ENCODE measurements at places on chromosomes 2 and 18.
A peak's percentile ranks its signal among the peaks of the same experiment; 100 is the strongest.

- DNase-seq: no peak
Measured at GRCh38 chr2:242038928-242039341, 169.4 kb downstream of the RTP5 start.

DNA sequence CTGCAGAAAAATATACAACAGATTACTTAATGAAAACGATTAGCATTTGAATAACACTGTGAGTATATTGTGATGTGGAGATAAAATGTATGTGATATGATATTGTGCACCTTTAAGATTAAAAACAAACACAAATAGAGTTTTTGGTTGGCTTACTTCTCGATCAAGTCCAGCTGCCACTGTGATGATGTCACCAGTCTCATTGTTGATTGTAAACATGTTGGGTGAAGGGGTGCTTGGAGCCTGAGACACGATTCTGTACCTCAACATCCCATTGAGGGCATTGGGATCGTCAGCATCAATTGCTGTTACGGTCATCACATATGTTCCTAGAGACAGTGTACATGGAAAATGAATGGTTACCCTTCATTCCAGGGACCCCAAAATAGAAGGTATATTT is 174.1 kb downstream of the CDH2 start:
- DNase-seq: no peak

GRCh38 chr2:4792126-4792525 is 900.1 kb upstream of the SOX11 start:
- no peak for DNase-seq

DNA sequence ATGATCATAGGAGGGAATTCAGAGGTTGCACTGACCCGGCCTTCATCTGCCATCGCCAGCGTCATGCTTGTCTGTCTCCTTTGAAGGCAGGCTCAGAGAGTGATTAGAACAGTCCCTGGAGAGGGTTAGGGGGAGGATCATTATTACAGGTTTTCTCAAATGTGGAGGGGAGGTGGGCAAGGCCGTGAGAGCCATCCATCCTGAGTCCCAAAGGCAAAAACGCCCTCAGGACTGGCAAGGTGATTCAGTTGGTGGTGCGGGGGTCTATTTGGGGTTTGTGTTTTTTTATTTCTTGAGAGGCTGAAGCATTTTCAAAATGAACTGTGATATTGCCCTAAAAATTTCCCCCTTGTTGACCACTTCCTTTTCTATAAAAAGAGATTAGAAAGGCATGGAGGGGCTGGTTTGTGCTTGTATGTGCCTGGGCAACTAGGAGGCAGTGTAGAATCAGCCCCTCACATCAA is 39.3 kb upstream of the GYPC start:
- DNase-seq: no peak

GRCh38 chr2:147790580-147790979 is 54.2 kb upstream of the ACVR2A start:
- no peak for DNase-seq

- no peak for DNase-seq
Measured at GRCh38 chr2:206211657-206212255, 52.1 kb downstream of the EEF1B2 start.

- DNase-seq: no peak
Measured at GRCh38 chr2:47058003-47058931, 96.8 kb downstream of the STPG4 start.

- DNase-seq: peak; percentile 71
Measured at GRCh38 chr2:127226520-127227263, 6.6 kb upstream of the CYP27C1 start.

GRCh38 chr2:75598589-75599155 is 37.9 kb upstream of the EVA1A start:
- DNase-seq: no peak

- DNase-seq: no peak
Measured at GRCh38 chr2:196076778-196077568, 8.3 kb upstream of the DNAH7 start.

DNA sequence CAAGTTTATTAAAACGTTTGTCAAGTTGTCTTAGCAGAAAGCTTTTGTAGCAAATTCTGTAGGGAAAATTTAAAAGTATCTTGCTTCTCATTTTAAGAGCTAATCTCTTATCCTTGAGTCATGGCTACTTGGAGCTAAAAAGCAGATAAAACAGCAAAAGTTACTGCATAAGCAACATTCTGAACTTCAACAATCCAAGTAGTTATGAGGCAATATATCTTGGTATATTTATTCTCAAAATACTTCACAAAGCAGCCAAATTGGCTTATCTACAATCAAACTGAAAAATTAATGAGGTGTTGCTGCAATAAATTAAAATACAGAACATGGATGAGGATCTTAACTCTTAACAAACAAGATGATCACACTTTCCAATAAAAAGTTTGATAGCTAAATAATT is 306.5 kb downstream of the PIEZO2 start:
- DNase-seq: no peak

DNA sequence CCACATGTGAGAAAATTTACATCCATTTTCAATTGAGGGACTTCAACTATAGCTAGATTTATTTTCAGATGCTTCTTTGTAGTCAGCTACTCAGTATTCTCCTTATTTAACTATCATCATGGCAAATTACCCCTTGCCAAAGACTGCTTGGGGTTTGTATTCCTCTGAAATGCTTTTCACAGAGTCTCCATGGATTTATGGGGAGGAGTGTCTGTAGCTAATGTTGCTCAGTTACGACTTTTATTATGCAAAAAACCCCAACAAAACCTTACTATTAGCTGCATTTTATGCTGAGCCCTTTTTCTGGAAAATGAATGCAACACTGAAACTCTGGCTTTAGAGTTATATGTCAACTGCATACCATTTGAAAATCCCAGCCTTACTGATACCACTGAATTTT is 78.6 kb downstream of the RFTN2 start:
- no peak for DNase-seq

DNA sequence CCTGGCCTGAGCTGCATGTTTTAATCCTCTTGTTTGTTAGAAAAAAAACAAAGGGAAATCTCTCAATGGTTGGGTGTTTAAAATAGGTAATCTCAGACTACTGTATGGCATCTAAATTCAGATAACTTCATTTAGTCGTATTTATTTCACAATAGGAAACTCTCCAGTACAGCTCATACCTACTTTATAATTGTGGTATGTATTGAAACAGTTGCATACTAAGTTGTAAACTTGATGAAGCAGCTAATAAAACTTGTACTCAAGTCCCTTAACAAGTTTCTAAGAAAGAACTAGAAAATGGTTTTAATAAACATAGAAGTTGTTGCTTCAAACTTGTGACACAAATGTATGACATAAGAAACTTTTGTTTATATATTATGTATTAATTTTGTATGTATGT is 334.5 kb downstream of the PTPRM start:
- no peak for DNase-seq

DNA sequence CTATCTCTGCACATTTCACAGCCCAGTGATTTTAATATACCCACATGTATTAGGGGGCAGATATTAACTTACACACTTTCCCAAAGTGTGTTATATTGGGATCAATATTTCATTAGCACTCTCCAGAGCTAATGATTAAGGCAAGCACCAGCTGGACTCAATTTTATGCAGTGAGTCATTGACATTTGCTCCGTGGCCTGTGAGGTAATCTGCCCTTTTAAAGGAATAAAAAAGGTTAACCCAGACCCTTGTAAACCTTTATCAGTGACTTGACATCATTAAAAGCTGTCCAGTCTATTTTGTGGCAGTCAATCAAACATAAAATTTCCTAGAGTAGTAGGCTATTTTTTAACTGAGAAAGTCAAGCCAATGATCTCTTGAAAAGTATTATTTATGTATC is 1870.4 kb upstream of the CELF4 start:
- no peak for DNase-seq

- no peak for DNase-seq
Measured at GRCh38 chr2:226790431-226790830, 9.2 kb downstream of the IRS1 start.

- no peak for DNase-seq
Measured at GRCh38 chr18:57836557-57836956, 33.4 kb upstream of the ATP8B1 start.

GRCh38 chr2:160932960-160933359 is 227.3 kb upstream of the TANK start:
- no peak for DNase-seq

DNA sequence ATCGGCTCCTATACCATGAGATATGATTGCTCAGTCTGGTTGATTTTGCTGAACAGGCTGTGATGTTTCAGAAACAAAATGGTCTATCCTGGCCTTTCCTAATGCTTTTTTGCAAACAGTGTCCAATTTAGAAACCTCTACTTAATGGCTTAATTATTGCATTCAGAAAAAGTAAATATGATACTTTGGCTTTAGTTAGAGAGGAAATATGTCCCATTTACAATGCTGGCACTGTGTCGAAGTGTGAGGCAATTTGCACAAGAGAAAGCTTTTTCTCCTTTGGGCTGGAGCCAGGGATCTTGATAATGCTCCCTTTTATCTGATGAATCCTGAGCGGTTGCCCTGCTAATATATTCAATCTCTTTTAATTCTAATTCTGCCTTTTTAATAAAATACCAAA is 418.9 kb downstream of the EPHA4 start:
- DNase-seq: no peak

DNA sequence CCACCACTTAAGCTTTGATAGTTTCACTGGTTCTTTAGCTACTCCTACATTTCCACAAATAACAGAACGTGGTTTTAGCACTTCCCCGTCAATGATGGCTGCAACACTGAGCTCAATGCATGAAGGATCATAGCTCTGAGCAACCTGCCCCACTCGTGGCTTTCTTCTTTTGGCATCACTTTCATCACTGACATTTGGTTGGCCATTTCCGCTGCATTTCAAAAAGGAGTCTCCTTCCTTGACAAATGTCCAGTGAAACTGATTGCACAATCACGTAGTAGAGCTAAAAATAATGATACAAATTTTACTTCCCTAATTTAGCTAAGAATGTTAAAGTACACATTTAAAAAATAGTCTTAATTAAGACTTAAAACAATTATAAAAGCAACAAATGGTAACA is 205.2 kb upstream of the HDAC4 start:
- no peak for DNase-seq

DNA sequence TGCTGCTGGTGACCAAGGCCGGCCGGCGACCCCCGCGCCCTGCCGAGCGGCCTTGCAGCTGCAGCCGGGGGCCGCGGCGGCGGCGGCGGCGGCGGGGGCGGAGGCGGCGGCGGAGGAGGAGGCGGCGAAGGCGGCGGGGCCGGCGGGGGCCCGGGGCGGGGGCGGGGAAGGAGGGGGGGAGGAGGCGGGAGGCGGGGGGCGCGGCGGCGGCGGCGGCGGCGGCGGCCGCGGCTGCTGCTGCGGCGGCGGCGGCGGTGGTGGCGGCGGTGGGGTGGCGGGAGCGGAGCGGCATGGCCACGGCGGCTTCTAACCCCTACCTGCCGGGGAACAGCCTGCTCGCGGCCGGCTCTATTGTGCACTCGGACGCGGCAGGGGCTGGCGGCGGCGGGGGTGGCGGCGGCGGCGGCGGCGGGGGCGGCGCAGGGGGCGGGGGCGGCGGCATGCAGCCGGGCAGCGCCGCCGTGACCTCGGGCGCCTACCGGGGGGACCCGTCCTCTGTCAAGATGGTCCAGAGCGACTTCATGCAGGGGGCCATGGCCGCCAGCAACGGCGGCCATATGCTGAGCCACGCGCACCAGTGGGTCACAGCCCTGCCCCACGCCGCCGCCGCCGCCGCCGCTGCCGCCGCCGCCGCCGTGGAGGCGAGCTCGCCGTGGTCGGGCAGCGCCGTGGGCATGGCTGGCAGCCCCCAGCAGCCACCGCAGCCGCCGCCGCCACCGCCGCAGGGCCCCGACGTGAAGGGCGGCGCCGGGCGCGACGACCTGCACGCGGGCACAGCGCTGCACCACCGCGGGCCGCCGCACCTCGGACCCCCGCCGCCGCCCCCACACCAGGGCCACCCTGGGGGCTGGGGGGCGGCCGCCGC is 1.5 kb downstream of the POU3F3 start:
- no peak for DNase-seq

DNA sequence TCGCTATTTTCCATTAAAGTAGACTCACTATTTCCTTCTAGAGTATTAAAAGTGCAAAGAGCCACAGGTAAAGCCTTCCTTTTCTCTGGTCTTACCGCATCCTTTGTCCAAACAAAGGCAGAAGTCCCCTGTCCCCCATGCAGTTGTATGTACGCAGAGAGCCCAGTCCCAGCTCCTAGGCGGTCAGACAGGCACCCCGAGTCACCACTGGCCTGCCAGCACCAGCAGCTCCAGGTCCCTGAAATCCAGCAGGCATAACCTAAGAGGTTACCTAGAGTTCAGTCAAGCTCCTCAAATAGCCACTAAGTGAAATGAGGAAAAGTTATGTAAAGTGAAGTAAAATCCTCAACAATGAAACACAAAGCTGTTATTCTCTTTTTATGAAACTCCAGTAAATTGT is 60.4 kb upstream of the TWIST2 start:
- no peak for DNase-seq

- no peak for DNase-seq
Measured at GRCh38 chr2:108436976-108437375, 12.0 kb upstream of the GCC2 start.

DNA sequence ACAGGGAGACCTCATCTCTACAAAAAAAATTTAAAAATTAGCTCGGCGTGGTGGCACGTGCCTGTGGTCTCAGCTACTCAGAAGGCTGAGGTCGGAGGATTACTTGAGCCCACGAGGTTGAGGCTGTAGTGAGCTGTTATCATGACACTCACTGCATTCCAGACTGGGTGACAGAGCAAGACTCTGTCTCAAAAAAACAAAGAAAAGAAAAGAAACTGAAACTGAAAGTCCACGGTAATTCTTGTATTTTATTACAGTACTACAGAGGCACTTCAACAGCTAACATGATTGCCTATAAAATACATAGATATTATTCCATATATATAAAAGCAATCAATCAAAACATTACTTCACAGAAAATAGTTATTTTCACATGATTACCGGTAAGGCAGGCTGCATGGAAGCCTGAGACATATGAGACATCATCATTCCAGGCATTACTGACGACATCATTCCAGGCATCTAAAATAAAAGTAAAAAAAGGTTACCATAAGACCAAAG is 23.1 kb downstream of the PRPF40A start:
- DNase-seq: peak; percentile 46

DNA sequence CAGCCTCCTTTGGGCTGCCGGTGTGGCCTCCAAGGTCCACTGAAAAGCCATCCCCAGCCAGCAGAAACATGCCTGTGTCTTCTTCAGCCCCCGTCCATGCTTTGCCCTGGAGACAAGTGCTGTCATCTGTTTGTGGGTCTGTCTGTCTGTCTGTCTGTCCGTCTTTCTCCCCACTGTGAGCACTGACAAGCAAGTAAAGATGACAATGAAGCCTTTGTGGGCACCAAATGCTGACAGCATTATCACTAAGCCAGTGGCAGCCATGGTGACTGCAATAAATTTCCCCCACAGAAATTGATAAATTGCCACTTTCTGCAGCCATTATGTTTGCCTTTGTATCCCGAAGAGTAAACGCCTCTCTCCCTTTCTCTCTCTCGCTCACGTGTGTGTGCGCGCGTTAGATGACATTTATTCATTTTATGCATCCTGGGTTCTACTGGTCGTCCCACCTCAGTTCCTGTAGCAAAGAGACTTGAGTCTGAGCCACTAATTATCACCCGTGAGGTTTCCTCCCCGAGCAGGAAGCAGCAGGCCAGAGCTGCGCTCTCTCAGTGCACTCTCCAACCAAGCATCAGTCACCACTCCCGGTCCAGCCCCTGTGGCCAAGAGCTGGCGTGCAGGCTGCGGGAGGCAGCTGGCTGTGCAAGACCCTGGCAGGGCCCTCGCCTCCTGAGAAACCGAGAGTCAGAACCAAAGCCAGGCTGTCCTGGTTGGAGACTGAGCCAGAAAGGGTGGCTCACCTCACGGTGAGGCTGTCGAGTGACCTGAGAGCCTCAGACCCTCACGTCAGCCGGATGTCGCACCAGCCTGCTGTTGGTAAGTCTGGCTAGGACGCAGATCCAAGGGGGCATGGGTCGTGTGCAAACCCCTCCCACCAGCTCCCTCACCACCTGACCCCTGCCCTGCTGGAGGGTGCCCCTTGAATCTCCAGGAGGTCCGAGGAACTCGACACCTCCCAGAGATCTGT is 6.9 kb downstream of the STEAP3 start:
- no peak for DNase-seq
